NCI-H524 treated with DMSO at 0.1 percent for 48 hours (cell line): ENCODE measurements at places on chromosomes 2 and 18.

DNA sequence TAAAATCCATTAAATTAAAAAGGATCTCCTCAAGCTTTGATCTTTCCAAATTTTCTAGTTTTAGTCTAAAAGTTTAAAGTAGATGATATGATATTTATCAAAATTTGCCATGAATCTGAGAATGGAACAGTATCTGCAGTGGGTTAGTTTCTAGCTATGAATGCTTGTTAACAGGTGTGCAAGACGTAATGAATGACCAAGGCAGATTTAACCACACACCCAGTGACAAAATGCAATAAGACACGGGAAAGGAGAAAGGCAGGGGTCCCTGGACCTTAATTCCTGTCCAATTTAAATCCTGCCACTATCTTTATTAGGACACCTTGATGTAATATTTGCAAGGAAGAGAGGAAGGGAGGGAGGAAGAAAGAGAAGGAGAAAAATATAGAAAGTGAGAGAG lies 30.5 kb upstream of the PEX13 start:
- no peak for DNase-seq

- DNase-seq, result no peak
Observed at GRCh38 chr2:190615555-190616200, 33.2 kb upstream of the NAB1 start.

DNA sequence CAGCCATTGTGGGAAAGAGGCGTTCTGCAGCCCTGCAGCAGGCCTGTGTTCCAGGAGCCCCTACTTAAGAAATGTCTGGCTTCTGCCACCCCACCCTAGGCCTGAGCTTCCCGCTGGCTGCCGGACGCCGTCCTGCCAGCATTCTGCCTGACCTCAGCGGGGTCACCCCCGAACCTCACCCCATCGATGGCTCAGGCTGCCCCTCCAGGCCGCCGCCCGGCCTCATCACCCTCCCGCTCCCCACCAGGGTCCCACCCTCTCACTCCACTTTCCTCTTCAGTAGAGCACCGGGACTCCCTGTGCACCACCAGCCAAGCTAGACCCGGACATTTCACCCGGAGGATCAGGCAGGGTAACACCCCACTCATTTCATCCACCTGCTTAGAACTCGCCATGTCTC lies 73.6 kb upstream of the SALL3 start:
- no peak for DNase-seq

GRCh38 chr2:105449076-105449475 lies 50.2 kb upstream of the FHL2 start:
- DNase-seq, result peak; percentile 19

DNA sequence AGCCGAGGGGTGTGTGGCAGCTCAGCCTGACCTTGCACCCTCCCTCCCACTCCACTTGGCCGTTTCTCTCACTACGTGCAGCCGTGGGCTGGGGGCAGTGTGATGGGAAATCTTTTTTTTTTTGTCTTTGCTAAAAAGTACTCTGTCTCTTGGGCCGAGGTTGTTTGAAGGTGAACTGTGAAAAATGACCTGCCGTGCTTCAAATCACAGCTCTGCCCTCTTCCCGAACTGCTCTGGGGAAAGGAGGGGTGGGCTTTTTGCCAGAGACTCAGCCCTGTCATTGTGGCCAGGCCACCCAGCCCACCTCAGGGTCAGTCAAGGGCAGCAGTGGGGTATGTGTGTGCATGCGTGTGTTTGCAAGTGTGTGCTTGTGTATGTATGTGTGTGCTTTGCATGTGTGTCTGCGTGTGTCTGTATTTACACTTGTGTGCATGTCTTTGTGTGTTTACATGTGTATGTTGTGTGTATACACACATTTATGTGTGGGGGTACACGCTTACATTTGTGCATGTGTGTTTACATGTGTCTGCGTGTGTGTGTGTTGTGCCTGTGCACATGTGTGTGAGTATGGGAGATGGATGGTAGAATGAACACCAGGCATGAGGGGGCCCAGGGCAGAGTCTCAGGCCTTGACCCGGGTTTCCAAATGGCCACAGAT lies 61.3 kb upstream of the HAAO start:
- no peak for DNase-seq

GRCh38 chr2:120861191-120861575 lies 125.5 kb downstream of the GLI2 start:
- no peak for DNase-seq

DNA sequence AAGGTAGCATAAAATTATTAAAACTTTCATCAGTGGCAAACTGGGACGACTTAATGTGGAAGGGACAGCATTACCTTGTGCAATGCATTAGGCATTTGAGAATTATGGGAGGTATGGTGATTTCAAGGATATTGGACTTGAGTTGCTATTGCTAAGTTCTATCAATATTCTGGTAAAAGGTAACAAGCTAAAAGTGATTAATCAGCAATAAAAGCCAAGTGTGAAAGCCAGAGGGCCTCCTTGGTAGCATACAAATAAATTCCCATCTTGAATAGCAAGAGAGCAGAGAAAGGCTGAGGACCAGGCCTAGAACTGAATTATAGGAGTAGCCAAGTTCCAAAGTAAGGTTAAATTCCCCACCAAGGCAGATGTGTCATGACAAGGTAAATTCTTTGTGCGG lies 74.2 kb upstream of the KCNH7 start:
- no peak for DNase-seq

- DNase-seq, result peak; percentile 1
Observed at GRCh38 chr18:43525169-43525568, 247.9 kb upstream of the SYT4 start.

DNA sequence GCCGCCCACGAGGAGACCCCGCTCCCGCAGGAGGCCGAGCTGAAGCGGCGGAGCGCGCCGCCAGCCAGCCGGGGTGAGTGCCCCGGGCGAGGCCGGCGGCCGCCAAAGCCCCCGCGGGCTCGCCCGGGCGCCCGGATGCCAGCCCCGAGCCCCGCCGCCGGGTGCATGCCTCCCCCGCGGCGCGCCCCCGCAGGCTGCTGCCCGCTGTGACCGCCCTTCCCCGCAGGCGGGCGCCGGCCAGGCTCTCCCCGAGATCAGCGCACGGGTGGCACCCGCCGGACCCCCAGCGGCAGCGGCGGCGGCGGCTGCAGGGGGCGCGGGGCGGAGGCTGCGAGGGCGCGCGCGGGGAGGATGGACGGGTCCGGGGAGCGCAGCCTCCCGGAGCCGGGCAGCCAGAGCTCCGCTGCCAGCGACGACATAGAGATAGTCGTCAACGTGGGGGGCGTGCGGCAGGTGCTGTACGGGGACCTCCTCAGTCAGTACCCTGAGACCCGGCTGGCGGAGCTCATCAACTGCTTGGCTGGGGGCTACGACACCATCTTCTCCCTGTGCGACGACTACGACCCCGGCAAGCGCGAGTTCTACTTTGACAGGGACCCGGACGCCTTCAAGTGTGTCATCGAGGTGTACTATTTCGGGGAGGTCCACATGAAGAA lies 470 bp downstream of the KCNF1 start:
- DNase-seq, result no peak

DNA sequence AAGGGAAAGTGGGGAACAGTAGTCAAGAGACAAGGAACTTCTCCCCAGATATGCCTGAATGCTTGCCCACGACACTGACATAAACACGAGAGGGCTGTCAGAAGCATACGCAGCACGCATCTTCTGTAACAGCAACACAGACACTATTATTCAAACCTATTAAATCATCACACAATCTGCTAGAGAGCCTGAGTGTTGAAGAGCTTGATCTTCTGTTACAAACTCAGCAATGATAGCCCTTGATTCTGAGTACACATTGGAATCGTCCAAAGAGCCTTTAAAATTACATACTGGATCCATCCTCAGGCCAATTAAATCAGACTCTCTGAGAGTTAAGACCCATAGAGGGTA lies 111.6 kb downstream of the ZNF521 start:
- DNase-seq, result no peak

DNA sequence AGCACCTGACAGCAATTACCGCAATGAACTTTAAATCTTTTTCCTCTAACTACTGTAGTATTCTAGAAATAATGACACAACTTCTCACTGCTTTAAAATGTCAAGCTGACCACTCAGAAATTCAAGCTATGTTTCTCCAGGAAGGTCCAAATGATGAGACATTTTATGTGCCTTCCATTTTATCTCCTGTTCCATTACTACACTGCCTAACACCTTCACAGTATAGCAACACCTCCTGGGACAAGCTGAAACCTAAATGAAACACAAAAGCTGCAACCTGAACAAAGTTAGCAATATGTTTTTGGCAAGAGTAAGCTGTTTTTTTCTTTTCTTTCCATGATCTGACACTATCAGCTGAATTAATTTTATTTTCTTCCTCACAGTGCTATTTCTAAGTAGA lies 81.9 kb downstream of the IKZF2 start:
- DNase-seq, result no peak

GRCh38 chr2:210475706-210476105 lies 853 bp downstream of the LANCL1 start:
- DNase-seq, result no peak

DNA sequence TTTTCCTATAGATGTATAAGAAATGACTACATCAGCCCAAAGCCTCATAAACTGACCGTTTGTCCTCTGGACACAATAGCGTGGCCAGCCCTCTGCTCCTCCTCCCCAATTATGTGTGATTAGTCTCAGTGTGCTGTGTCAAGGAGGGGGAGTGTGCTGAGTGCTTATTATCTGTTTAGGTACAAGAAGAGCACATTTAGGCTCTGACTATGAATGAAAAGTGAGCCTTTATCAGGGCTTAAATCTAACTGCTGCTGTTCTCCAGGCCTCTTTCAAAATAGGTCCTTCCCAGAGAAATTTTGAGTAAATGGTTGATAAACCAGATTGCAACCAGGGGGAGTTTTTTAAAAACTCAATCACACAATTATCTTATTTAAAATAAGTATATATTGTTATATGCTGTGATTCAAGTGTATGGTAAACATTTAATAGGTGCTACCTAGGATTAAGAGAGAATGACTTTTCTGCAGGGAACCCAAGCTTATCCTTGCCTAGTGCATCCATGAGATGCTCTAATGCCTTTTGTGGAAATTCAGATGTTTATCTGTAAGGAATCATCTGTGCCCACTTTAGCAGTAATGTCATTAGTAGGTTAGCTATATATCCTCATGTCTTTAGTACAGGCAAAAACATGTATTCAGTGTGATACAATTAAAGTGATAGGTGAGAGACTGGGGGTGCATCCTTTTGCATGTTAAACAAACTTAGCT lies 168.7 kb upstream of the SIX3 start:
- peak; percentile 55 for DNase-seq

- DNase-seq, result no peak
Observed at GRCh38 chr2:45258311-45258710, 249.1 kb upstream of the SIX2 start.

GRCh38 chr18:22974001-22974400 lies 40.9 kb downstream of the RBBP8 start:
- DNase-seq, result no peak

GRCh38 chr18:60196836-60197606 lies 175.6 kb downstream of the MC4R start:
- peak; percentile 39 for DNase-seq

DNA sequence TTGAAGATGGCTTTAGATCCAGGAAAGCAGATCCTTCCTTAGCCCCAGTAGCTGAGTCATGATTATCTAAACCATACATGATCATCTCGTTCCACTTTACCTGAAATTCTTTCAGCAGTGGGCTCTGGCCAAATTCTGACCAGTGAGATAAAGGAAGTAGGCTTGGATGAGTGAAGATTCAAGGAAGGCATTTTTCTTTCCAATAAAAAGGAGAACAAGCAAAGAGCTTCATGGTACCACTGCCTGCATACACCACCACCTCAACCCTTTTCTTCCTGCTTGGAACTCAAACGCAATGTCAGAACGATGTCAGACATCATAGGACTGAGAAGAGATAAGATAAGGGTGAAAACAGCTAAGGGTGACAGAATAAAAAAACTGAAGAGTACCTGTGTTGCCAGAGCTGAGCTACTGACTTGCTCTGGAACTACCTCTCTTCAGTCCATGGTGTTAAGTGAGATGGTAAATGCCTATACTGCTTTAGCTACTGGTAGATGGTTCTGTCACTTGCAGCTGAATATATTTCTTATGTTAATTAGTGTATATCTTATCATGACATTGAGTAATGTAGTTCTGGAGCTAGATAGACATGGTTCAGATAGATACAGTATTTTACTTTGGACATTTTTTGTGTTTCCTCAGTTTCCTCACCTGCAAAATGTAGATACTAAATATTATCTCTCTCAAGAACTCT lies 58.7 kb upstream of the ACVR1 start:
- DNase-seq, result no peak

DNA sequence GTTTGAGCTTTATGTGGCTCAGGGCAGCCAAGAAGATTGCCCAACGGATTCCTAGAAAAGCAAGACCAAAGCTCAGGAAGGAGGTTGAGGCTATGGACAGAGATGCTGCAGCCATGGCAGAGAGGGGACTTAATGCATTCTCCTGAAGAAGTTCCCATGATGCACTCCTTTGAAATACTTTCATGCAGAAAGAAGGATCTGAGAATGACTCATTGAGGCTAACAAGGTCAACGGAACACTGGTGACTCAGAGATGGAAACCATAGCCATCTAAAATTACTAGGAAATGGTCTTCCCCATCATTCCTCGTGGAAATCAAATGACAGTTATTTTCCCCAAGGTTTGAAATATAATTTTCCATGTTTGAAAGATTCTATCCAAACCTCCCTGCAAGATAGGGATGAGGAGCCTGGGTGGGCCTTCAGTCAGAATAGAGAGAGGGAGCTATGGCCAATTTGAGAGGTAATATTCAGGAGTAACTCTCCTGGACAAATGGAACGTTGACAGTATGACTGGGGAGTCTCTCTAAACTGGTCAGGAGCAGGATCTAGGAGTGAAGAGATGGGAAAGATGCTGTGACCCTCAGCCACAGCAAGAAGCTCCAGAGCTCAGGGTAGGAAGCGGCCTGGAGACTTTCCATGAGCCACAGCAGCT lies 63.0 kb downstream of the REEP1 start:
- DNase-seq, result no peak

GRCh38 chr2:62999905-63000304 lies 50.7 kb upstream of the OTX1 start:
- DNase-seq, result no peak

DNA sequence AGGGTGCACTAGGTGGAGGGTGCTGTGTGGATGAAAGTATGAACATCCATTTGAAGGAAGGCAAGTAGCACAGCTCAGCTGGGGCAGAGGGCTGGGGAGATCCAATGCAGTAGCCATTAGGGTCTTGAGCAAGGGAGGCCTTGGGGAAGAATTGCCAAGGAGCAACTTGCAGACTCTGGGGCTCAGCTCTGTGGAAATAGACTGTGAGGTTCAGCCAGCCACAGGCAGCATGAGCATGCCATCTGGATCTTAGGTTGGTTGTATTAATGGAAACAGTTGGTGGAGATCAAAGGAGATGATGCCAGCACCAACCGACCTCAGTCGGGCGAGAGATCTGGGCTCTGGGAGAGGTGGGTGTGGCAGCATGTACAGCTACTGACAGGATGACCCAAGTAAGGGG lies 5.6 kb downstream of the ZAP70 start:
- DNase-seq, result no peak

GRCh38 chr2:63581298-63581961 lies 6.8 kb downstream of the WDPCP start:
- no peak for DNase-seq

DNA sequence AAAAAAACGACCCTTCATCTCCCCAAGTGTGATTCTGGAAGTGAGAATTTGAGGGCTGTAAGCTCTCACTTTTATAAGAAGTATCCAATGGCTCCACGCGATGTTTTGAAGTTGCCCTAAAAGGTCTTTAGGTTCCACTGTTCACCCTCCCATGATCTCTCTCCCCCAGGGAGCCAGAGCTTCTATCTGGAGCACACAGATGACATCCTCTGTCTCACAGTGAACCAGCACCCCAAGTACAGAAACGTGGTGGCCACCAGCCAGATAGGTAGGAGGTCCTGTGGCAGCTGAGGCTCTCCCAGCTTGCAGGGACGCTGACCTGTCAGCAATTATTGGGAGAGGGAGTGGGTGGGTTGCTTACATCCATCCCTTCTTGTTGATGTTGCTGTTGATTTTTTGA lies 97.8 kb downstream of the RTN4 start:
- no peak for DNase-seq
